ENCODE measurements at places on chromosomes 11 and 22.
A peak's percentile ranks its signal among the peaks of the same experiment; 100 is the strongest.

- no peak for DNase-seq
These were observed 226.9 kb downstream of the INSC start for GRCh38 chr11:15341587-15341986.

DNA sequence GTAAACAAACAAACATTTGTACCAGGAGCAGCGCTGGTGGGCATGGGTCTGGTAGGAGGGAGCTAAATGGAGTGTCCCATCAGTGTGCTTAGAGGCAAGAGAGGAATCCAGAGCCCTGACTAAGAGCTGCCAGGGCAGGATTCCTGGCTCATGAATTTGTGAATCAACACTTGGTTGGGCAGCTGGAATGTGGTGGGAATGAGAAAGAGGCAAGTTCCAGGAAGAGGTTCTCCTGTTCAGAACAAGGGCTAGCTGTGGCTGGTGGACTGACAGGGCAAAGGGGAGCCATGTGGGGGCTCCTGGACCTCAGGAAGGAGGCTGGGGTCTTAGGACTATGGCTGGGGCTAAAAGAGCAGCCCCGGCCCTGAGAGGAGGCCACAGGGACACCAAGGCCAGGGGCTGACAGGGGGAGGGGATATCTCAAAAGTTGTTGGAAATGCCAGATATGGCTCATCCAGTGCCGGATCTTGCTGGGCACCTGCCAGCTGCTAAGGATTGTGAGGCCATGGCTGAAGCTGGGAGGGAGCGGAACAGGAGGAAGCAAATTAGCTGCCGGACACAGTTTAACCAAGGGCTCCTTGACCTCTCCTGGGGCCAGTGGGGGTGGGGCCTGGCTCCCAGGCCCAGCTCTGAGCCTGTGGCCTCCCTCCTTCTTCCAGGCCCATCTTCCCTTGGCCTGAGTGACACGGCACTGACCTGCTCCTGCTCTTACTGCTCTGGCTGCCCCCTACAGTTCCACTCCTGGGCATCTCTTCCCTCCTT is 14.6 kb upstream of the P2RY6 start:
- DNase-seq: no peak

DNA sequence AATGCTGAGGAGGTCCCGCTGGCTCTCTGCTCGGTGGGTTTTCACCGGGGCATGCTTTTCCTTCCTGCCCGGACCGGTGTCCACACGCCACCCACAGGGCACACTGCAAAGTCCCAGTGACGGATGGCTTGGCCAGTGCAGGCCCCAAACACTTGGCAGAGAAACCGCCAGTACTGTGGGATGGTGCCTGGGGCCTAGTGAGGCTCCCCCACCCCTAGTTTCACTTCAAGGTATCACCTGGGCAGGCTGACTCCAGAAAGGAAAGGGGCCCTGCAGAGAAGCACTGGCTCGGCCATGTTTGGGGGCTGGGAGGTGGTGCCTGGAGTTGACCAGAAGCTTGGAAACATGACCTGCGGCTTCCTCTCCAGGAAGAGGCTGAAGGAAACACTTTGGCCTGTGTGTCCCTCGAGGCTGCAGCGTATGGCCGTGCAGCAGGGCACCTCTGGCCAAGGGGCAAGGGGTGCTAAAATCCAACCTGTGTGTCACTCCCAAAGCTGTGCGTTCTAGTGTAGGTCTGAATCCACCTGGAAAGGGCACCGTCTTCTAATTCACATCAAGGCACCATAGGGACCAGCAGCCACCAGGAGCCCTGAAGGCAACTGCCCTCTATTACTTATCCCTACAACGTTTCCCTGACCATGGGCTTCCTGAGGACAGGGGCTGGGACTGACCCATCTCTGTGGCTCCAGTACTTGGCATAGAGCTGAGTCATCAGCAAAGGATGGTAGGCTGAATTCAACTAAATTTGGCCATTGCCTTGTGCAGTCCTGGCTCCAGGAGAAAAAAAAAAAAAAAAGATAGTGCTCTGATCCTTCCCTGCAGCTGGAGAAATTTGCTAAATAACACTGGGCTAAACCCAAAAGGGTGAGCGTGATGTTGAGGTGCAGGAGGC is 22.6 kb downstream of the TPBGL start:
- no peak for DNase-seq

- DNase-seq: no peak
These were observed 9.2 kb upstream of the KCNE3 start for GRCh38 chr11:74476536-74476935.

DNA sequence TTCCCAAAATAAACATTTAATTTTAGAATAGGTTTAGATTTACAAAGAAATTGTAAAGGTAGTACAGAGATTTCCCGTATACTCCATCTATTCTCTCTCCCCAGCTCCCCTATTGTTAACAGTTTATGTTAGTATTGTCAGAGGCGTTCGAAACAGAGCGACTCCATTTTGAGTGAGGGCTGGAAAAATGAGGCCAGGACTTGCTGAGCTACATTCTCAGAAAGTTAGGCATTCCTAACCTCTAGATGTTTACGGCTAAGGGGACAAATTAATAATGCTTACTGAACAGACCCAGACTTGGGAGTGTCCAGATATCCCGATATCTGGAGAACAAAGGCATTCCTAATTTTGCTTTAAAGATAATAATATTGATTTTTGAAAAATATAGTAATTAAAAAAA is 12.4 kb upstream of the NUP160 start:
- no peak for DNase-seq

DNA sequence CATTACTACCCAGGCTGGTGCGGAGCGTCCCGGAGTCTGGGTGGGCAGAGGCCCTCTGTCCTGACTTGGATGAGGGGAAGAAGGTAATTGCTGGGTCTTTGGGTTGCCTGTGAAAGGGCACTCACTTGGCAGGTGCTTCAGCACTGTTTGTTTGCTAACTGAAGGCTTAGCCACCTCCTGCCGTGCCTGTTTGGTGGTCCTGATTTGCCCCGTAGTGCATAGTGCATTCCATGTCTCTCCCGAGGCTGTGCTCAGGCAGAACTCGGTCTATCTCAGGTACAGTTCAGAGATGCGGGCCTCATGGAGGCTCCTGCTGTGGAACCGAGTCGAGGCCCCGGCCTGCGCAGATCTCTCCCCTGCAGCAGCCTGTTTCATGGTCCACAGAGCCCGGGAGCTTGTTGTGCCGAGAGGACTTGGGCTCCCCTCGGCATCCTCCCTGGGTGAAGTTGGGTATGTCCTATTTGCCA is 146.2 kb downstream of the TBC1D22A start:
- DNase-seq: no peak

GRCh38 chr22:46803031-46803880 is 40.8 kb downstream of the TBC1D22A start:
- DNase-seq: peak; percentile 40

DNA sequence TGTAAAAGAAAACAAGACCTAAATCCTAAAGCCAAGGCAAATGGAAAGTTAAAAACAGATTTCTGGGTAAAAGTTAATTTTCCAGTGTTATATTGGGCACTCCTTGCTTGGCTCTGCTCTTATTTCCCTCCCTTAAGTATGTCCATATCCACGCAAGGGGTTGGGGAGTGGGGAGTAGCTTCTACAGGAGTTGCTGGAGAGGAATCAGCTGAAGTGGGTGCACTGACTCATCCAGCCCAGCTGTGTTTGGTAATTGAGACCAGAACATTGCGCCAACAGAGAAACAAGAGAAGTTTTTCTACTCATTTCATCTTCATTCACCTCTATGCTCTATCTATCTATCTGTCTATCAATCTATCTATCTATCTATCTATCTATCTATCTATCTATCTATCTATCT is 298.4 kb upstream of the PDGFD start:
- DNase-seq: no peak

- no peak for DNase-seq
These were observed 22.5 kb downstream of the PRRG4 start for GRCh38 chr11:32852207-32852606.

DNA sequence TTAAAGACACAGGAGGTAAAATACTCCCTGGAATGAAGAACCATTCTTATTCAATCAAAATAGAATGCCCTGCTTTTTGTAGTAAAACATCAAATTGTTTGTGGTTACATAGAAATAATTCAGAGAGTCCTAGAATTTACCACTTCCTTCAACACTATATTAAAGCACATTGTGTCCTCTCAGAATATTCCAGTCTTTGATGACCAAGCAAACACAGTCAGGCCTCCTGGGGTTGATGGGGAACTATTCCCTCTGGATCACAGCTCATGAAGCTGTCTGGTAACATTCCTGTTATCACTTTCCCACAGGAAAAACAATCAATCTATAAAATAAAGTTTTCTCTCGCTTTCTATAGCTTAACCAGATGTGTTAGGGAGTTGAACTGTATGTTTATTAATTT is 389.3 kb downstream of the KCNA4 start:
- DNase-seq: no peak

DNA sequence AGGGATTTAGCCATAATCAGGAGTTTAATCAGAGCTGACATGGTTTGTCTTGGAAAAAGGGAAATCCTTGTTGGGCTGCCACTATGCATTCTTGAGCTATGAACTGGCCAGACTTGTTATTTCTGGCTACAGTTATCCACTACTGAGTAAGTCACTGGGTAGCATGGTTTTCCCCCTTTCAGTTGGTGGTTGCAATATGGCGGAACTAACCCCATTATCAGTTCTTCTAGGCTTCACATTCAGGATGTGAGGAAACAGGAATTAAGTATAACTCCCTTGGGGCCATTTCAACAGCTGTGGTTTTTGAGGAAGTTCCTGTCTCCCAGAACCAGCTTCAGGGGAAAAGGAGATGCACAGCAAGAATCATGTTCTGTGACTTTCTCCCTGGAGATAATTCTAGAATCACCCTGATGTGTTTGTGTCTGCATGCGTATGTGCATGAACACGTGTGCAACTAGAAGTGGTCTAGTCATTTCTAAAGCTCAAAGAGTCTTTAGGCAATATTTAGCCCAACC is 103.0 kb upstream of the CD44 start:
- no peak for DNase-seq

DNA sequence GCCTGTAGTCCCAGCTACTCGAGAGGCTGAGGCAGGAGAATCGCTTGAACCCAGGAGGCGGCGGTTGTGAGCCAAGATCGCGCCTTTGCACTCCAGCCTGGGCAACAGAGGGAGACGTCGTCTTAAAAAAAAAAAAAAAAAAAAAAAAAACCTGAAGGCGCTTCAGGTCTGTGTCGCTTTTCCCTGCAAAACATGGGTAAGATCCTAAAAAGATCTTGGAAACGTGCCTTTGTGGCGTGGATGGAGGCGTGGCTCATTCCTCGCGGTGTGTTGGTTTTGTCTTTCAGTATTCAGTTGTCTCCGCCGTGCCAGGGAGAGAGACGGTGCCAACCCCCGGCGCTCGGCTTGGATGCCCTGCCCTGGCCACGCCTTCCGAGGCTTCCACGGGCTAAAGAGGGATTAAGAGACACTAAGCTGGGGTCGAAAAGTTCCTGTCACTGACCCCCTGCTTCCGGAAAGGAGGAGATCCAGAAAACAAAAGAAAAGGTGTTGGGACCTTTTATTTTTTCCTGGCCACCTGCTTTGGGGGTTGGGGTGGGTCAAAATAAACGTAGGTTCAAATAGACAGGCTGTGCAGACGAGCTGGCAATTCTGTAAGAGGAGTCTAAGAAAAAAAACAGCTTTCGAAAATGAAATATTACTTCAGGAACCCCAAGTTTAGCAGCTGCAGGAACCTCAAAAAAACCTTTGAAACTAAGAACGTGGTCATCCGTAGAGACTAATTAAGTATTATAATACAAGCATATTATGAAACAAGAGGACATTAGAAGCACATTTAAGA is 1.1 kb upstream of the SLC35F2 start:
- no peak for DNase-seq

GRCh38 chr11:95924414-95924760 is 480 bp upstream of the MTMR2 start:
- DNase-seq: no peak

DNA sequence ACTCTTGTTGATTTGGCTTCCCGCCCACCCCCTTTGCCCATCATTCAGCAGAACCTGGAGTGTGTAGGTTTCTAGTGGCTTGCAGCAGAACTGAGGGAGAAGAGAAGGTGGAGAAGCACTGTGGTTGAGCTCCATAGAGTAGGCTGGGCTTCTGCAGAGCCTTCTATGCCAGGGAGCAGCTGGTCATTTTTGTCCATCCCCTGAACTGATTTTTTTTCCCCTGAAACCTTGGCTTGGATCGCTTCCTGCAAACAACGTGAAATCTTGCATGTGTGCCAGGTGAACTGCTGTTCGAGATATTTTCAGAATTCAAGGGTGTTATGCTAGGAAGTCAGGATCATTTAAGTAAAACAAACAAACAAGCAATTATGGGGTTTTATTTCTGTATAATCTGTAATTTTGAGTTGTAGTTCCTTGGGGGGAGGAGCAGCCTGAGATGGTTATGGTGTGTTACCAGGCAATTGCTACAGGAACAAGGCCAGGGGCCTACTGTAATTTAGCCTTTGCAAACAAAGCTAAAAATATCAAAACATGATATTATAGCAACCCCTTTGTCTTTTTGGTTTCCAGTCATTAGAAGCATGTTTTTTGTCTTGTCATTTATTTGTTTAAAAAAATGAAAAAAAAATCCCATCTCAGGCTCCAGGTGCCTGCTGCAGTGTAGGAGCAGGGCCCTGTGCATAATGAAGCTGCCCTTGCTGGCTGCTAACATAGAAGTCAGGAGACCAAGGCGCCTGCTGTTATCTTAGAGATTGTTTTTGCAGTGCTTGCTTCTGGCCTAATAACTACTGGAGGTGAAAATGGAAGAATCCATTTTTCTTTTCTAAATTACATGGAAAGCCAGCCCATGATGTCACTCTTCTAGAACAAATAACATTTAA is 152.4 kb upstream of the TTC12 start:
- DNase-seq: no peak

Data from stimulated activated CD8-positive, alpha-beta memory T cell treated with anti-CD3 and anti-CD28 coated beads, Interleukin-15, amount 100 ng/mL, for 4 hours (primary cell).